ENCODE measurements at places on chromosomes 5 and 9.

GRCh38 chr5:33474004-33474403 lies 33.2 kb downstream of the TARS1 start:
- no peaks in the 10 kb centered on the region for H3K36me3 ChIP-seq
- H3K4me3 ChIP-seq, result no peak overlapping the region
- no peak overlapping the region for H3K27ac ChIP-seq
- DNase-seq, result no peak

GRCh38 chr9:23829580-23830475 lies 3.8 kb upstream of the ELAVL2 start:
- H3K4me3 ChIP-seq, result no peak overlapping the region
- H3K27ac ChIP-seq, result no peak overlapping the region
- DNase-seq, result no peak

- no peak overlapping the region for H3K27ac ChIP-seq
- no peaks in the 10 kb centered on the region for H3K36me3 ChIP-seq
- no peaks in the 10 kb centered on the region for H3K27me3 ChIP-seq
- H3K4me1 ChIP-seq, result no peaks in the 10 kb centered on the region
Observed at GRCh38 chr5:122707796-122708195, 67.1 kb upstream of the SNX2 start.

DNA sequence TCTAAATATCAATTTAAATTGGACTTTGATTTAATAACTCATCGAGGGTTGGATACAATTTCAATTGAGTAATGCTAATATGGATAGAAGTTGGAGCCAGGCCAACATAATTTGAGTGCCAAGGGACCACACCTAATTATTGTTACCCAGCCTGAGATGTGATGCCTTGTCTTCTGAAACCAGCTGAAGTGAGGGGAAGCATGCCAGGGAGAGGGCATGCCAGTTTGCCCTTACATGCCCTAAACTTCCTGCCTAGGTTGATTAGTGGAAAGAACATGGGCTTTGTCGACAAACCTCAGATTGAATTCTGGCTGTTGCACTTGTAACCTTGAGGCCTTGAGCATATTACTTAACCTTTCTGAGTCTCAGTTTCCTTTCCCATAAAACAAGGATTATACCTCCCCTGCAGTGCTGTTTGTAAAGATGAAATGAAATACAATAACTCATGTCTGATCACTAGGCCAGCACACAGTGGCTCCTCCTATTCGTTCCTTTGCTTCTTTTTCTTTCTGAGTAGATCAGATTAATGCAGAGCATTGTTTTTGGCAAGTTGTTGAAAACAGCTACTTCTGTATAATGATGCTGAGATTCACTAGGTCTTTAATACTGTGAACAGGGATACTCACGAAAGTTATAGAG lies 412.8 kb downstream of the TLE4 start:
- DNase-seq, result no peak
- no peak overlapping the region for H3K27ac ChIP-seq
- H3K4me1 ChIP-seq, result no peaks in the 10 kb centered on the region
- no peak overlapping the region for H3K4me3 ChIP-seq
- H3K36me3 ChIP-seq, result no peaks in the 10 kb centered on the region
- no peaks in the 10 kb centered on the region for H3K27me3 ChIP-seq

GRCh38 chr5:52705720-52706119 lies 82.0 kb upstream of the ITGA1 start:
- H3K27ac ChIP-seq, result no peak overlapping the region
- no peak for DNase-seq
- H3K4me1 ChIP-seq, result peaks cover 5% of the 10 kb centered on the region
- no peaks in the 10 kb centered on the region for H3K27me3 ChIP-seq
- no peaks in the 10 kb centered on the region for H3K36me3 ChIP-seq

DNA sequence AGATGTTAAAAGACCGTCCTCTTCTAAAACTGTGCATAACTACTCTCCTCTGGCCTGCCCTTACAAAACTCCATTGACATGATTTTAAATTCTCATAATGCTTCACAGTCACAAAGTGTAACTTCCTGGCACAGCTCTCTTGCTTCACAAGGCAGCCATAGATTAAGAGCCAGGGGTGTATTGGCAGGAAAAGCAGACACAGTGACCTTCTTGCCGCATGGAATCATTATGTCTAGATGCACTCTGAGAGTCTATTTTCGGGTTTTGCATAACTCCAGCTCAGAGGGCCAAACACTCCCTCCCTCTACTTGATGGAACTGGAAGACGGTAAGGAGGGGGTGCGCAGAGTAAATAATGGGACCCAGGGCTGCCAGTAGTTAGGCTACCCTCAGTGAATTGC lies 110.1 kb downstream of the MARCHF3 start:
- H3K27ac ChIP-seq, result no peak overlapping the region
- H3K27me3 ChIP-seq, result no peaks in the 10 kb centered on the region
- no peak for DNase-seq
- peaks cover 13% of the 10 kb centered on the region for H3K4me1 ChIP-seq

- H3K27ac ChIP-seq, result no peak overlapping the region
- H3K36me3 ChIP-seq, result no peaks in the 10 kb centered on the region
- H3K27me3 ChIP-seq, result no peaks in the 10 kb centered on the region
- no peak overlapping the region for H3K4me3 ChIP-seq
- DNase-seq, result no peak
Observed at GRCh38 chr9:13500034-13500433, 220.5 kb upstream of the MPDZ start.

DNA sequence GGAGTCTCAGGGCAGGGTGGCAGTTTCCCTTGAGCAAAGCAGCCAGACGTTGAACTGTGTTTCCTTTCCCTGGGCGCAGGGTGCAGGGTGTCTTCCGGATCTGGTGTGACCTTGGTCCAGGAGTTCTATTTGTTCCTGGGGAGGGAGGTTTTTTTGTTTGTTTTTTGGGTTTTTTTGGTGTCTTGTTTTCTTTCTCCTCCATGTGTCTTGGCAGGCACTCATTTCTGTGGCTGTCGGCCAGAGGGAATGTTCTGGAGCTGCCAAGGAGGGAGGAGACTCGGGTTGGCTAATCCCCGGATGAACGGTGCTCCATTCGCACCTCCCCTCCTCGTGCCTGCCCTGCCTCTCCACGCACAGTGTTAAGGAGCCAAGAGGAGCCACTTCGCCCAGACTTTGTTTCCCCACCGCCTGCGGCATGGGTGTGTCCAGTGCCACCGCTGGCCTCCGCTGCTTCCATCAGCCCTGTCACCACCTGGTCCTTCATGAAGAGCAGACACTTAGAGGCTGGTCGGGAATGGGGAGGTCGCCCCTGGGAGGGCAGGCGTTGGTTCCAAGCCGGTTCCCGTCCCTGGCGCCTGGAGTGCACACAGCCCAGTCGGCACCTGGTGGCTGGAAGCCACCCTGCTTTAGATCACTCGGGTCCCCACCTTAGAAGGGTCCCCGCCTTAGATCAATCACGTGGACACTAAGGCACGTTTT lies 3.5 kb upstream of the PHYHD1 start:
- no peaks in the 10 kb centered on the region for H3K27me3 ChIP-seq
- no peak overlapping the region for H3K4me3 ChIP-seq
- H3K4me1 ChIP-seq, result peaks cover 91% of the 10 kb centered on the region
- no peaks in the 10 kb centered on the region for H3K36me3 ChIP-seq
